ENCODE measurements at places on chromosomes 16 and 17. TPM values are rescaled to one million over a fixed set of nuclear protein-coding genes. Genes with fewer than 3 reads are reported as not detected.

The CDRT15L2 gene
- not detected for total RNA-seq

The IL34 gene
- 0.12 TPM for total RNA-seq

The RDM1 gene
- total RNA-seq, result 2.4 TPM

The GCGR gene
- not detected for total RNA-seq

The ZNF174 gene
- total RNA-seq, result 4.9 TPM

DNA sequence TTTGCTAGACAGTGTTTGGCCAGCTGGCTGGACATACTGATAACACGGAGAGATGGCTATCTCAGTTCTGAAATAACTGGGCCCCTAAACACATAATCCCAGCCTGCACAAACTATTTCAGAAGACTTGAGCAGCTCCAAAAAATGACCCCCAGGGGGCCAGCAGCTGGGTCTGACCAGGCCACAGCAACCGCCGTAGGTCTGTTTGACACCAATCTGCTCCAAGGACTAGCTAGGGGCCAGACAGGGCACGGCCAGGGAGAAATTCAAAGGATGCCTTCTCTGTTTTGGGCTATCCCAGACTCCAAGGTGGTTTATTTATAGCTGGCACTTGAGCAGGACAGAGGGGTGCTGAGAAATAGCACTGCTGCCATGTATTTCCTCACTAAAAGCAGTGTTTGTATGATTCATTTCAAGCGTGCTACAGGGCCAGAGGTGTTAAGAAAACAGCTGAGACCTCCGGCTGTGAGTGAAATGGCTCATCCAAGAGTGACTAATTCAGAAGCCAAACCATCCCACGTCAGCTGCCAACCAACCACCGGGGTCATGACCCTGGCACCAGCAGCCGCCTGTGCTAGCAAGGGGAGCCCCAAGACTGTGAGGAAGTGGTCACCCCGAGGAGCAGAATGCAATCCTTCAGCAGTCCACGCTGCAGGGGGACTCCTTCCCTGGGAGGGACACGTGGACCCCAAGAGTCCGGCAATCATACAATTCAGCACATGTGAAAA lies 5.7 kb downstream of the GGA2 start:
- peak; percentile 90 for DNase-seq

DNA sequence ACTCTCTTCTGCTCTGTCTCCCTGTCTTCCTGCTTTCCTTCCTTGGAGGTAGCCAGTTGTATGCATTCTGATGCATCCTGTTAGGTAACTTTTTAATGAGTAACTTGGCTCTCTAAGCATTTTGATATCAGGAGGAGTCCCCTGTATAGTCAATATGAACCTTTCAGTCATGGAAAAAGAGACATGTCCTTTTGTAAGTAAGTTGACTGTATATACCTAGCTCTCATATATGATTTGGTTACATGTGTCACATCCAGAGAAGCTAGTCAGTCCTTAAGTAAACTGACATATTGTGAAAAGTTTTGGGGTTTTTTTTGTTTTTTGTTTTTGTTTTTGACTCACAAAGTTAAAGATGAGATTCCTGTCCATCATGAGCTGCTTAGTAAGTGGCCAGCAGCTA lies 18.8 kb downstream of the UTP18 start:
- no peak for DNase-seq

GRCh38 chr17:74542727-74543383 lies 3.1 kb downstream of the CD300C start:
- DNase-seq, result no peak

DNA sequence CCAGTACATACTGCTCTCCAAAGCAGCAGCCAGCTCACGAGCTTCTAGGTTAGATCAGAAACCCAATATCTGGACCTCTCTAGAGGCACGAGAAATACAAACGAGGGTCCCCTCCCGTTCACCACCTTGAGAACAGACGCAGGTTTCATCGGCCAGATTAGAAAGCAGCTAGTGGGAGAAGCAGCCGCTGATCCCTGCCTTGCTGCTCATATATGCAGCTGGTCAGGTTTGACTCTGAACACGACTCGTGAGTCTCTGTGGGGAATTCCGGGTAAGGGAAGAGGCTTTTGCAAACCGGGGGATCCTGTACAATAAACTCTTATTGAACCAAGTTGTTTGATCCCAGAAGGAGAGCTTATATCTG lies 1.6 kb downstream of the VAT1L start:
- no peak for DNase-seq

DNA sequence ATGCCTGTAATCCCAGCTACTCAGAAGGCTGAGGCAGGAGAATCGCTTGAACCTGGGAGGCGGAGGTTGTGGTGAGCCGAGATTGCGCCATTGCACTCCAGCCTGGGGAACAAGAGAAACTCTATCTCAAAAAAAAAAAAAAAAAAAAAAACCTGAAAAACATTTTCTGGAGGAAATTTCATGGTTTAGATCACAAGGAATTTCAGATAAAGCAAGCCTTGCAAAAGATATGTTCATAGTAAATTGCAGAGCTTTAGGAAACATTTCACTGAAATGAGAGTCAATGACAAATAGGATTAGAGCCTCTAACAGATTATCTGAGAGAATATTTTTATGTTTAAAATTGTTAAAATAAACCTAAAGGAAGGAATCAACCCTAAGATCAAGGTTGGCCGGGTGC lies 3.2 kb downstream of the TAF15 start:
- DNase-seq, result no peak

GRCh38 chr16:56347670-56348069 lies 77.7 kb downstream of the AMFR start:
- DNase-seq, result no peak

- DNase-seq, result peak; percentile 87
Measured at GRCh38 chr17:71251276-71251675, 869.5 kb upstream of the SOX9 start.

DNA sequence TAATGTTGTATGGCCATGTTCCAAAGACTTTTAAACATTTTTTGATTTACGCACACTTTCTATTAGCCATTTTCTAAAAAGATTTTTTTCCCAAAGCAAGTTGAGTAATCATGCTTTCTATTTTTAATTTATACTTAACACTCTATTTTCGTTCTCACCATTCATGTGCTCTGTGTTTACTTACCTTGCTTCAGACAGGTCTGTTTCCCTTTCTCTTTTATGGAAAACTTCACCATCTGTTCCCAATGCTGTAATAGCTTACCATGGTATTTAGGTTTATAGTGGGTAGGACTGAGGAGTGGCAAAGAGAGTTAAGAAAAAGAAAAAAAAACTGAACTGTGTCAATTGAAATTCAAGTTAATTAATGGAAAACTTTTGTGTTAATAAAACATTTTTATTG lies 37.5 kb upstream of the KCNJ16 start:
- no peak for DNase-seq

DNA sequence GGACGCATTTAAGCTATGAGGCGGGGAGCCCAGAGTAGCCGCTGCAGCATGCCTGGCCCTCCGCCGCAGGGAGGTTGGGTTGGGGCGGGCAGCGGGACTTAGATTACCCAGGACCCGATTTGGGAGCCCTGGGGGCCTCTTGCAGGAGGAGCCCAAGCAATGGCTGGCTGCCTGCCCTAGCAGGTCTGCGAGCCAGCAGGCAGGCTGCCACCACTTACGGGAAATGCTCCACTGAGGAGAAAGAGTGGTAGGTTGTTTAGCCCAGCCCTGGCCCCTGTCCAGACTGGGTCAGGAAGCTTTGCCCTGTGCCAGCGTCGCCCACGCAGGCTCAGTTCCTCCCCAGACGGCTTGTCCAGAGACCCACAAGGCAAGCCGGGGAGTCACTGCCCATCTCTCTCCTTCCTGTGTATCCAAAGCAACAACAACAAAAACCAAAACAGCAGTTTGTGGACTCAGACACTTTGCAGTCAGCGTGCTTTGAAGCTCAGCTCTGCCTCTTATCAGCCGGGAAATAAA lies 10.3 kb upstream of the TVP23A start:
- DNase-seq, result peak; percentile 91

GRCh38 chr16:86421995-86422394 lies 88.3 kb upstream of the FOXF1 start:
- no peak for DNase-seq

DNA sequence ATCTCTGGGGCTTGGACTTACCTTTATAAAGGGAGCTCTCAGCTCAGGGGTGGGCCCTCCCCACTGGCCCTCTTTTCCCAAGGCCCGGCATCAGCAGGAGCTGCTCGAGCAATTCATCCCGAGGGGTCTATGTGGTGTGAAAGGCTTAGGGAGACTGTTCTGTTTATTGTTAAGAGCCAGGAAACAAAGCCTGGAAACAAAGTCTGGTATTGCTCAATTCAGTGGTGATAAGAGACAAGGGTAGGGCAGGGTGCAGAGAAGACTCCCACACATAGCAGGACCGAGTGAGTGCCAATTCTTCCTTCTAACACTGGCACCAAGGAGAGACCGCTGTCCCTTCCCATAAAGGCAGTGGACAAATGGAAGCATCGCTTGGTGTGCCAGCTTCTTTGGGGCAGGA lies 750.7 kb downstream of the KCNJ18 start:
- DNase-seq, result no peak

DNA sequence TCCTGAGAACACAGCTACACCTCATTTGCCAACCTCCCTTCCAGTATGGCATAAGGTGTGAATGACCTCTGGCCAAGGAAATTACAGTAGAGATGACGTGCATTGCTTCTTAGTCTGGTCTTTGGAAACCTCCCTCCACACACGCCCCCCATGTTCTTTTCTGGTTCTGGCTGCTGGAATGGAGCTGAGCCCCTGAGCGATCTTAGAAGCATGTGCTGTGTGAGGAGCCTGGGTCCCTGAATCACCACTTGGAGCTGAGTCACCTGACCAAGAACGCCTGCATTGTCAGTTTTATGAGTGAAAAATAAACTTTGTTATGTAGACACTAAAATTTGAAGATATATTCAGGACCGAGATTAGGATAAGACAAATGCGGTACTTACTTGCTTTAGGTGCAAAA lies 51.4 kb downstream of the HS3ST3A1 start:
- peak; percentile 20 for DNase-seq

DNA sequence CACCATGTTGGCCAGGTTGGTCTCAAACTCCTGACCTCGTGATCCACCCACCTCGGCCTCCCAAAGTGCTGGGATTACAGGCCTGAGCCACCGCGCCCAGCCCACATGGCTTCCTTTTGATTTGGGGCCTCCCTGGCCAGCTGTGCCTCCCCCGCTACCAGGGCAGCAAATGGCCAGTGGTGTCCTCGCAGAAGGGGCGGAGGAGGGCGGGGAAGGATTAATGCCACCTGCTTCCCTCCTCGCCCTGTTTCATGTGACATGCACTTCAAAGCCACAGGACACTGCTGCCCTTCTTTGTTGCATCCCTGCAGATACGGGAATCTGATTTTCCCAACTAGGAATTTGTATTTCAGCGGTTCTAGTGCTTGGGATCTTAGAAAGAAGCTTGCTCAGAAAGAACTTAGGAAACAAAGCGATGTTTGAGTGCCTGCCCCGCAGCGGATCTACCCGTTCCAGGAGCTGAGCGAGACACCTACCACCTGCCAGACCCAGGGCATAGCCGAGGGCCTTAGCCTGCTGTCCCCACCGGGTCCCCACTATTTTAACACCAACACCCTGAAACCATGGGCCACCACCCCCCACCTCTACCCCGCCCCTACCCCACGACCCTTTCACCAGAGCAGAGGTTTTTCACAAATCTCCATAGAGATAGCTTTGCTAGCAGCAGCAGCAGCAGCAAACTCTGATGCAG lies 37.7 kb upstream of the CCDC182 start:
- no peak for DNase-seq

Data from RPMI7951 (cell line).